Activated CD4-positive, alpha-beta T cell treated with anti-CD3 and anti-CD28 coated beads, Interleukin-2, amount 10 ng/mL, durations not matched to agents 7 days and 5 days (primary cell): ENCODE measurements at places on chromosomes 5 and 9.

DNA sequence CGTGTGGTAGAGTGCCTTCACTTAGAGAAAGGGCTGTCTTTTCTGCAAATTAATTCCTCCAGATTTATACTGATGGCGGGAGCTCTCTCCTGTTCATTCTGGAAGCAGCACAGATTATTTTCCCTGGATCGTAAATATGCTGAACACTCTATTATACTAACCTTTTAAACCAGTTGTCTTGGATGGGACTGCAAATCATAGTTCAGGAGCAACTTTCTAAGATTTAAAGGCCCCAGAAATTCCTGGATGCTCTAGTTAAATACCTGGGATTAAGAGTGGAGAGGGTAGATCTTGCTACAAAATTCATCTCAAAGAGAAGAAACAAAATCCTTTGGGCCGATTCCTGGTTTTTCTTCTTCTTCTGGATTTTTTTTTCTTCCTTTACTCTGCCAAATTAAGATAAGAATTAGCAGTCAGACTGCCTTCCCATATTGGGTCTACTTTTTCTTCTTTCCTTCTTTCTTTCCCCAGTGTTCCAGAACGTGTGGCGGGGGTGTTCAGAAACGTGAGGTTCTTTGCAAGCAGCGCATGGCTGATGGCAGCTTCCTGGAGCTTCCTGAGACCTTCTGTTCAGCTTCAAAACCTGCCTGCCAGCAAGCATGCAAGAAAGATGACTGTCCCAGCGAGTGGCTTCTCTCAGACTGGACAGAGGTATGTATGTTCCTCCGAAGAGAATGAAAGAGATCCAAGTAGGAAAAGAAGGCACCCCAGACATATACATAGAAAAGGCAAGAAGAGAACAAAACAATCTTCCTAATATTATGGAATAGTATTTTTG, 262.7 kb downstream of the SAXO1 start:
- DNase-seq = no peak

GRCh38 chr5:34915856-34916192, 313 bp downstream of the BRIX1 start:
- no peak for DNase-seq

DNA sequence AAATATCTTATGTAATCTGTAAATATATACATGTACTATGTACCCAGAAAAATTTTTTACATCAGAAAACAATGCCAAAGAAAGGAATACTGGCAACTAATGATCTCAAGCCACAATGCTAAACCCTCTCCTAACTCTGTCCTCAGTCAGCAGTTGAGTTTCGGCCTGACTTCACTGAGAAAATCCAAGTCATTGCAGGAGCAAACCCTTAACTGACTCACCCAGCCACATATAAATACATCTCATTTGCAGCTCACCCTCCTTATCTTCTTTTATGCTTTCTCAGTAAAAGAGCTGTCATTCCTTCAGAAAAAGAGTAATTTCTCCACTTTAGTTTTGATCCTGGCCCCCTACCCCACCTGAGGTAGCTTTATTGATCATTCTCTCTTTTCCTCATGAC, 46.1 kb upstream of the TMED7 start:
- no peak for DNase-seq

GRCh38 chr9:128061275-128061960, 5.7 kb downstream of the NAIF1 start:
- no peak for DNase-seq

GRCh38 chr5:171681677-171682076, 103.9 kb upstream of the SMIM23 start:
- no peak for DNase-seq

DNA sequence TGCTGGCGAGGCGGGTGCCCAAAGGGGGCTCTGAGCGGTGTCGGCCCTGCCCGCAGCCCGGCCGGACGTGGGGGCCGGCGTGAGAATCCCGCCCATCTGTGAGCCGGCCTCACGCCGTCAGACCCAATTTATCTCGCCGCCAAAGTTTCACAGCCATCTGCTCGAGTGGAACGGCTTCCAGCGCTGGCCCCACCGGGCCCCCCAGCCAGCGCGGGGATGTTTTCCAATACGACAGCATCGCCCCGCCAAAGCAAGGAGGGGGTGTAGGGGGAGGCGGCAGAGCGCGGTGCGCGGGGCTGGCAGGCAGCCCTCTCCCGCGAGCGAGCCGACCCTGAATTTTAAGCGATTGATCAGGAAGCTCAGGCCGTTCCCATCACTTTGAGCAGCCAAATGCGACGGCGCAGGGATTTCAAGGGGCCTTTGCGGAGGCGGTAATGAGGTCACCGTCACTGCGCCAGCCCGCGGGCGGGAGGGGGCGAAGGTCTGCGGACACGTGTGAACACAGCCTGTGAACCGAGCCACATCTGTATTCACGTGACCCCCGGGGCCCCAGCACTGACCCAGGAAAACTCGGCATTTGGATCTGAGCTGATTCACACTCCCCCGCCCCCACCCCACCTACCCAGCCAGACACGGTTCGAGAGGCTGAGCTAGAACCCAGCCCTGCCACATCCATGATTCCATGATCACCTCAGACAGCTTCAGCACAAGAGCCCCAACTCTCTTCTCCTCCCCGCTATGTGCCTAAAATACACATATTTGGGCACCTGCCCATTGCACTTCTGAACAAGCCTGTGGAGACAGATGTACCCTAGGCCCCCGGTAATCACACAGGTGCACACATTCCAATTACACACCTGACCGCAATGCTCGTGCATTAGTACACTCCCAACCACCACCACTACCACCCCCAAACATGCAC, 47.8 kb upstream of the PSD2 start:
- no peak for DNase-seq

- DNase-seq = no peak
Observed at GRCh38 chr9:92737216-92737606, 27.4 kb downstream of the BICD2 start.

GRCh38 chr5:42745426-42745825, 11.2 kb upstream of the CCDC152 start:
- no peak for DNase-seq

- no peak for DNase-seq
Observed at GRCh38 chr5:64603676-64604075, 86.6 kb upstream of the SHISAL2B start.
